ENCODE measurements at places on chromosomes 6 and 20.

DNA sequence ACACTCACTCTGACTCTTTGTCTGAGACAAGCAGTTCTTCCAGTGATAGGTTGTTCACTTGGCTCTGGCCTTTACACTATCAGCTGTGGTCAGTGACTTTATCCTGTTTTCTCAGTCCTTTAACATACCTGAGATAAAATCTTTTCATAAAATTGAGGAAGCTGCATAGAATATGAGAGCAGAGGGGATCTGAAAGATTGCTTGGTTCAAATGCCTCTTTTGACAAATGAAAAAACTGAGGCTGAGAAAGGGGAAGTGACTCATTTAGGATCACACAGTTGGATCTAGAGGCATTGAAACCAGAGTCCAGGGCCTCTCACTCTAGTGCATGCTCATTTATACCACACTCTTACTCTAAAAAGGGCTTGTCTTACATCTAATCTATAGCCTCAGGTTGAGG is 277.0 kb upstream of the TBX18 start:
- no peak for DNase-seq

- DNase-seq: no peak
Observed at GRCh38 chr6:104718672-104719071, 141.0 kb downstream of the HACE1 start.

- no peak for DNase-seq
Observed at GRCh38 chr6:170259278-170259677, 31.6 kb downstream of the DLL1 start.

DNA sequence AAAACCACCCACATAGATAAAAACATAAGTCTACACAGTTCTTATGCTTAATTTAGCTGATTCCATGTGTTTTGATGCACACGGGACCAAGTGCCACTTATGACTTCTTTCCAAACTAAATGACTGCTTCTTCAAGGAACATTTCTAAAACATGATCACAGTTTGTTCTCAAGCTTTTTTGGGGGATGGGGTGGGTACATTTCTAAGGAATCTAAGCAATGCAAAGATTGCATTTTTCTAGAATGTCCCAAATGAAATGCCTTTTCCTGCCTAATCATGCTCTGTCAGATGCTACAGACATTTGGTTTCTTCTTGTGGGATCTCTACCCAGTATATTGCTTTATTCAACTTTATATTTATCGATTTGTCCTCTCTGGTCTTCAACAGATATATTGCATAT is 496.8 kb upstream of the JAG1 start:
- no peak for DNase-seq

- DNase-seq: no peak
Observed at GRCh38 chr6:164108869-164109769, 694.6 kb downstream of the QKI start.

DNA sequence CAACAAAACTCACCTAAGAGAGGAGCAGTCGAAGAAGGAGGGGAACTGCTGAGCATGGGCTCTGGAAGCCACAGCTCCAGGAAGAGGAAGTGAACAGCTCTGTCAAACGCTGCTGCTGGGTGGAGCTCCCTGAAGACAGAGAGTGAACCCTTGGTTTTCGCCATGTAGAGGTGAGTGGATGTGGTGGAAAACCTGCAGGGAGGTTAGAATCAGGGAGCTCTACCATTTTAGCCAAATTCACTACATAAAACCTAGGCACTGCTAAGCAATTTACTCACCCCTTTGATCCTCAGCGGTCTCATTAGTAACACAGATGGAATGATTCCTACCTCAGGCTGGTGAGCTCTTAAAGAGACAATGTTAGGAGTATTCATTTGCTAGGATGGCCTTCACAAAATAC is 19.4 kb upstream of the TFAP2A start:
- DNase-seq: no peak

- DNase-seq: no peak
Observed at GRCh38 chr6:155450240-155450581, 5.4 kb downstream of the NOX3 start.

- no peak for DNase-seq
Observed at GRCh38 chr6:45437439-45437815, 59.7 kb upstream of the SUPT3H start.

- DNase-seq: no peak
Observed at GRCh38 chr6:139062932-139063646, 34.5 kb downstream of the ABRACL start.

DNA sequence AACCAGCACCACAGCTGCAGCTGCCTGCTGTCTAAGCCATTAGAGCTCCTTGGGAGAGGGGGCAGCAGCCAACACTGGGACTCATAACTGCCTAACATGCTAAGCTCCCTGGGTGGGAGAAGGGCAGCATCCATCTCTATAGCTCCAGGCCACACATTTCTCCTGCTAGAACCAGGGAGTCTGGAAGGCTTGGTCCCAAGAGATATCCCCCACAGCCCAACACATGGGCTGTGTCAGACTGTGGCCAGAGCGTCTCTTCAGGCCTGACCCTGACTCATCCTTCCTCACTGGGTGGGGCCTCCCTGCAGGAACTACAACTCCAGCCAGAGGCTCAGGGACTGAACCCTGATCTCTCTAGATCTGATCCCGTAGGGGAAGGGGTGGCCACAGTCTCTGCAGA is 411.1 kb downstream of the HDGFL1 start:
- no peak for DNase-seq
